ENCODE measurements at places on chromosomes 1 and 21. TPM values are rescaled to one million over a fixed set of nuclear protein-coding genes. Genes with fewer than 3 reads are reported as not detected.

Gene IFI44L
- not detected for total RNA-seq

Gene KRTAP13-3
- not detected for total RNA-seq

Gene HAPLN2
- total RNA-seq, result 0.73 TPM

GRCh38 chr1:237610157-237610556 is 280.6 kb downstream of the ZP4 start:
- DNase-seq, result no peak

Gene SLAMF6
- not detected for total RNA-seq

Gene SLC9C2
- total RNA-seq, result not detected

Gene LCE2C
- not detected for total RNA-seq

- DNase-seq, result no peak
Measured at GRCh38 chr21:16870103-16870502, 642.7 kb upstream of the CXADR start.

- DNase-seq, result no peak
Measured at GRCh38 chr1:156336242-156336641, 1.9 kb downstream of the CCT3 start.

DNA sequence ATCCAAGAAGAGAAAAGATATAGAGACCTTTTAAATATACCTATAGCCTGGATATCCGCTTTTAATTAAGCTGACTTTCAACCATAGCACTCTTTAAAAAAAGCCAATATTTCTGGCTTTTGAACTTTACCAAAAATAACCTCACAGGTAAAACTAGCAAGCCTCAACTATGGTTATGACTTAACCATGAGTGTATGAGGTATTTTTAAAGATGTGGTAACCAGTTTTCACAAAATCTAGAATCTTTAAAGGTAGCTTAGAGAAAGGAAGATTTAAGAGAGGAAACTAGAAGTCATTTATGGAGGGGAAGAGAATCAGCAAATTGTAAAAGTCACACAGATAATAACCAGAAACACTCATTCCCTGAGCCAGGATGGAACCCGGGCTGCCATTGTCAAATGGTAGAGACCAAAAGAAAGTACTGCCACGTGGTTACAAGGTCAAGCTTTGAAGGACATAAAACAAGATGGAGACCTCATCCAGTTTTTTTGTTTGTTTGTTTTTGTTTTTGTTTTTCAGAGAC is 288.4 kb upstream of the RGS18 start:
- DNase-seq, result no peak

GRCh38 chr1:104156738-104157137 is 407.0 kb downstream of the AMY1C start:
- no peak for DNase-seq

Gene CRYAA
- not detected for total RNA-seq

DNA sequence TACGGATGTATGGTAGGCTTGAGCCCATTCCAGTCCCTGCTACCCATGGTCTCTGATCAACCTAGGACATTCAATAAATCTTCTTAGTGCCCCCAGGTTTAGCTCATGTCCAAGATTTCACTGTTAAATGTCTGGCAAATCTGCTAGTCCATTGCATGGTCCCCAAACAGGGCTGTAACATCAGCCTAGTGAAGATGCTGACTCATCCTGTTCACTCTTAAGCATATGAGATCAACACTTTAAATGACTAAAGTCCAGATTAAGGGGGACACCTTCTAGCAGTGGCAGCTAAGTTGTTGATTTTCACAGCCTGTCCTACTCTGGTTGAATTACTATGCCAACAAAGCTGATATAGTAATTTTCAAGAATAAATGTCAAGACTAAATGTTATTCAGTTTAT is 46.5 kb upstream of the NUF2 start:
- DNase-seq, result no peak

All from H7 (cell line).